ENCODE measurements at places on chromosomes 7 and 10. TPM values are rescaled to one million over a fixed set of nuclear protein-coding genes. Genes with fewer than 3 reads are reported as not detected.
A peak's percentile ranks its signal among the peaks of the same experiment; 100 is the strongest.

DNA sequence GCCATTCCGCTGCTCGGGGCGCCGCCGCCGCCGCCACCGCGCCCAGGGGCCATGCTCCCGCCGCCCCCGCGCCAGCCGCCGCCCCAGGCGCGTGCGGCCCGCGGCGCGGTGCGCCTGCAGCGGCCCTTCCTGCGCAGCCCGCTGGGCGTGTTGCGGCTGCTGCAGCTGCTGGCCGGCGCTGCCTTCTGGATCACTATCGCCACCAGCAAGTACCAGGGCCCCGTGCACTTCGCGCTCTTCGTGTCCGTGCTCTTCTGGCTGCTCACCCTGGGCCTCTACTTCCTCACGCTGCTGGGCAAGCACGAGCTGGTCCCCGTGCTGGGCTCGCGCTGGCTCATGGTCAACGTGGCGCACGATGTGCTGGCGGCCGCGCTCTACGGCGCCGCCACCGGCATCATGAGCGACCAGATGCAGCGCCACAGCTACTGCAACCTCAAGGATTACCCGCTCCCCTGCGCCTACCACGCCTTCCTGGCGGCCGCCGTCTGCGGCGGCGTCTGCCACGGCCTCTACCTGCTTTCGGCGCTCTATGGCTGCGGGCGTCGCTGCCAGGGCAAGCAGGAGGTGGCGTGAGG lies 383 bp downstream of the MARVELD1 start:
- peak; percentile 68 for DNase-seq

- no peak for DNase-seq
These were observed 176.2 kb upstream of the ZMIZ1 start for GRCh38 chr10:78892338-78893176.

DNA sequence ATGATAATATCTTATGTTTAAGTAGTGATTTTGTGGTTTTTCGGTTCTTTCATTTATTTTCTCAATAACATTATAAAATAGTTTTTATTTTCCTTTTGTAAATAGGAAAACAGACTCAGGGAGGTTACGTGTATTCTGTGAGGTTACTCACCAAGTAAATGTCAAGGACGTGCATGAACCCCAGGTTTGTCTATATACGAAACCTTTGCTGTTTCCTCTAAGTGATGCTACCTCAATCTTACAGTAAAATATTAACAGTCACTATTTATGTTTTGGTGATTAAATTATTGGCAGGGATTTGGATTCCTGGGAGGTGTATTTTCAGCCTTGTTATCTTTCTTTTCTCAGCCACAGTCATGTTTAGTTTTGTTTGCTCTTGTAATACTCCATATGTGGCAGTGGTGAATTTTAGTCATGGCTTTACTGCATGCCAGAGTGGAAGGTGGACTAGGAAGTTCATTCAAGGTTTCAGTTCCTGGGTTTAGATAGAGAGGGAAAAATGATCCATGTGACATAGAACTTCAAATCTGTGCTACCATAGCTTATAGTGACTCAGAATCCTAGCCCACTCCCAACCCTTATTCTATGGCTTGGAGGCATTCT lies 139.9 kb downstream of the ARL4A start:
- no peak for DNase-seq

DNA sequence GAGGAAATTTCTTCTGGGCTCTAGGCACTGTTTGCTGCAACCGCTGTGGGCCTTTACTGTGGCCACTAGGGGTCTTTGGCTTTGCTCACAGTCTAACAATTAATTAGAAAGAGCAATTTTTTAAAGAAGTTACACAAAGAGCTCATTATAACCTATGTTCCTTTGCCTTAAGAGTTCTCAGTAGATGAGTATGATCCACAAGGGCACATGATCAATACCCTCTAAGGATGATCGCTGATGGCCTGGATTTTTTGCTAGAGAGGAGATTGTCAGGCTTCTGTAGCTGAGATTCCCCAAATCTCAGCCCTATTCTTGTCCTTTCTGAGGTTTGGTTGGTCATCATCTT lies 80.8 kb upstream of the RHOBTB1 start:
- DNase-seq = no peak

Gene SPRN
- not detected for total RNA-seq

Gene PIK3AP1
- total RNA-seq = 20.6 TPM

DNA sequence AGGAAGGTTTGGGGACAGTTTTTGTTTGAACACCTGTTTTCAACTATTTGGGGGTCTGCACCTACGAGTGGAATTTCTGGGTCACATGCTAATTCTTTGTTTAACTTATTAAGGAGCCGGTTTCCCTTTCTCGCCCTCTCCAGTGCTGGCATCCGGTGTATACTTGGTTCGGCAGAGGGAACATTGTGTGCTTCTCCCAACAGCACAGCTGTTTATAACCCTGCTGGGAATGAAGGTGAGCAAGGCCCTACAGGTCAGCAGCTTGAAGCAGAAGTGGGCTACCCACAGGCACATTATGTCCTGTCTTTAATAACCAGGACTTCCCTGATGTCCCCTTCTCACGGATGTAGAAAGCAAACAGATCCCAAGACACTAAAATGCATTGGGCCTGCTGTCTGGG lies 87.5 kb upstream of the PDCD4 start:
- no peak for DNase-seq

DNA sequence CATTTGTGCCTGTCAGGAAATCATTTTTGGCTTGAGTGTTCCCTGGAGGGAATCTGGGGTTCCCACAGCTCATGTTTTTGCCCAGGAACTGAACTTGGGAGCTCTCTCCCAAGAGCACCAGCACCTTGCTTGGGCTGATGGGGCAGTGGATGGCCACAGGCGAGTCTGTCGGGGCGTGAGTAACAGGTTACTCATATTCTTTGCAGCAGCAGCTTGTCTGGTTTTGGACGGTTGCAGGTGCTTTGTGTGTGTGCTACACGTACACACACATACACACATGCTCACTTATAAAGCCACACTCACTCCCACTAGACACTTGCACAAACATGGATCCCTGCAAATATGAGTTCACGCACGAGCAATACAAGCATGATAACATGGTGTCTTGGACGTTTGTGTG lies 2.9 kb upstream of the PALD1 start:
- peak; percentile 27 for DNase-seq

- DNase-seq = no peak
These were observed 109.9 kb downstream of the MICALL2 start for GRCh38 chr7:1349351-1349761.

GRCh38 chr10:123858077-123858681 lies 33.4 kb downstream of the CPXM2 start:
- DNase-seq = no peak

GRCh38 chr10:93745408-93746065 lies 12.2 kb upstream of the LGI1 start:
- no peak for DNase-seq

Gene NME8
- not detected for total RNA-seq

- DNase-seq = no peak
These were observed 46.1 kb downstream of the EPHB4 start for GRCh38 chr7:100781255-100781654.

DNA sequence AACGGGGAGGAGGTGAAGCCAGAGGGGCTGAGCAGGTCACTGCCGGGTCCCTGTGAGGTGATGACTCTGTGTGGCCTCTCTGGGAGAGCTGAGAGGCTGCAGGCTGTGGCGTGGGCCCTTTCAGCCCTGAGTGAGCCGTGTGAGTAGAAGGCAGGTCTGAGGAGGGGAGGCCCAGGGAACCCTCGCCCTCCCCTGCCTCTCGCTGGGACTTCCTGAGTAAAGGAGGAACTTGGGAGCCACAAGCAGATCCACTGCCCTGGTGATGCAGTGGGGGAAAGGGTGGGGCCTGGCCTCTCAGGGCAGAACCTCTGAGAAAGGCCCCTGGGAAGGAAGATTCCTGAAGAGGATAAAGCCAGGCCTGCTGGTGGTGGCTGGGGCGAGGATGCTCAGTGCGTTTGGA lies 22.8 kb downstream of the EEPD1 start:
- DNase-seq = no peak

- DNase-seq = no peak
These were observed 32.8 kb upstream of the ANTXRL start for GRCh38 chr10:46254007-46254383.

Gene TUBAL3
- not detected for total RNA-seq

GRCh38 chr10:93072225-93072712 lies 1.4 kb upstream of the CYP26A1 start:
- DNase-seq = no peak

Measured in activated T-cell treated with anti-CD3 and anti-CD28 coated beads, Interleukin-2, amount 50 U/mL, for 72 hours (primary cell).